ENCODE measurements at places on chromosomes 5 and 9.

DNA sequence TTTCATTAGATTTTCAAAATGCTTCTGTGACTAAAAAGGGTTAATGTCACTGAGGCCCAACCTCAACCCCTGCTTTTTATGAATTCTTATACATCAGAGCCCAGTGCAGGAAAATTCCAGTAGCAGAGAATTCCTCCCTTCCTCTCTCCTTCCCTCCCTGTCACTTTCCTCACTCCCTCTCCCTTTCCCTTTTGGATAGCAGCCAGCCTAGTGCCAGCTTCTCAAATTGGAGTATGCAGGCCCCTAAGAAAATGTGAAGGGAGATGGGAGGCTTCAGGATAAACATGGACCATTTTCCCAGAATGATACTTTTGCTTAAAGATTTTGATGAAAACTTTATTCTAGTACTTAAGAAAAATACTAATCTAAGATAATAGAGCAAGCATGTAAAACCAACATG is 507.4 kb downstream of the KDM4C start:
- no peak for DNase-seq

DNA sequence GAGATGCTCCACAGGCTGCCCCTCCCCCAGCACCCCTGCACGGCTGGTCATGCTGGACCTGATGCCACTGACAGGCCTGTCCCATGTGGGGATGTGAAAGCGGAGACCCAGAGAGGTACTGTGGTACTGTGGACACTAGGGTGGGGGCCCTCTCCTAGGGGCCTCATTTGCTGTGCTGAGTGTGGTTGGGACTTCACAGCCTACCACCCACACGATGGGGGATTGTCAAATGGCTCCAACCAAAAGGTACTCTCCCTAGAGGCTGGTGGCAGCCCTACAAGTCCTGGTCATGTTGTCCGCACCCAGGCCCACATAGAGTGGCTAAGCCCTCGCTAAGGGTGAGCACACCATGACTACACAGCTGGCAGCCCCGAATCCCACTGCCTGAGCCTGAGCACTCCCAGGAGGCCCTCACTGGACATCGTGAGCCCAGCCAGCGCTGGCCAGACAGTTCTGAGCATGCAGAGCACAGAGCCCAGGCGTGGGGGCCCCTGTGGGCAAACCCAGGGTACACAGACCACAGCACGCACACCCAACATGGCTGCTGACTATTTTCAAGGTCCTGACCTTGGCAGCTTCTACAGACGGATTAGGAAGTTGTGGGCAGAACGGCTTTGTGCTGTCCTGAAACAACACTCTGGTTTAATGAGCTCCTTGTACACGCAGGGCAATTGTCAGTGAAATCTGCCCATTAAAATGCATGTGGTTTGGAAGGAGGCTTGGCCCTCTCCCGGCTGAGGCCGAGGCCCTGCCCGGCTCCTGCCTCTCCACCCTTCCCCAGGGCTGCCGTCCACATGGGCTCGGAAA is 214.1 kb downstream of the HSPA4 start:
- no peak for DNase-seq

DNA sequence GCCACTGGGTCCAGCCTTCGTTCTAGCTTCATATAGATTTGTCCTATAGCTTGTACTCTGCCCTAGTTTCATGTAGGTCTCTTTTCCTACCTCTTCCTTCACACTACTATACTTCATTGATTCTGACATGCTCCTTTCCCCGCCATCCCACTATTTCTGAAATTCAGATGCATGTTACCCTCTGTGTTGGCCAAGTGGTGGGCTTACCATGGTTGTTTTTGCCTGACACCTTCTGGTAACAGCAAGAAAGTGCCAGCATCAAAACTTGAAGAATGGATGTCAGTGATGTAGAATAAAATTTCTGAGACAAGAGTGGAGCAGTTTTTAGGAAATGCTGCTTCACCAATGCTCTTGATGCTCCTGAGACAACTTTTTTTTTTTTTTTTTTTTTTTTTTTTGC is 19.5 kb upstream of the SERINC5 start:
- no peak for DNase-seq

GRCh38 chr5:67659288-67659687 is 462.7 kb upstream of the CD180 start:
- DNase-seq, result no peak

GRCh38 chr5:149220750-149221149 is 50.9 kb upstream of the AFAP1L1 start:
- DNase-seq, result no peak

DNA sequence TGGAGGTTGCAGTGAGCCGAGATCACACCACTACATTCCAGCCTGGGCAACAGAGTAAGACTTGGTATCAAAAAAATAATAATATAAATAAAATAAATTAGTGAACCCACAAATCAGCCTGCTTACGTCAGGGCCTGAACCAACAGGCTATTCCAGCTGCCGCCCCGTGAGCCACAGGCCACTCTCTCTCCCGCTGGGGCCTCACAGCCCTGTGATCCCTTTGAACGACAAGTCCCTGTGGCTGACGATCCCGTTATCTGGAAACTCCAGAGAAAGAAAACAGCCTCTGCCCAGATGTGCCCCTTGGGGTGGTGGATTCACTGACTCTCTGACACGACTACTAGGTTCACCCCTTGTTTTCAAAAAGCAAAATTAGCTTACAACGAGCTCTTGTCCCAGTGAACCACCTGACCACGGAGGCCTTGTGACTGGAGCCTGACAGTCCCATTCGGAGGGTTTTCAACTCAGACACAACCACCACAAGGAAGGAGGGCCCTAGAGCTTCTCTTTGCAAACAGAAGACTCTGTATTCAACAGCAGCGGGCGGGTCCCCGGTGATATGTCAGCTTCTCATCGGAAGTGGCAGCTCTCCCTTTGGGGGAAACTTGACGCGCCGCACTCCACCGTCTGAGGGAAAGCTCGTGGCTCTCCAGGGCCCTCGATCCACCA is 4.4 kb upstream of the DIPK1B start:
- no peak for DNase-seq

DNA sequence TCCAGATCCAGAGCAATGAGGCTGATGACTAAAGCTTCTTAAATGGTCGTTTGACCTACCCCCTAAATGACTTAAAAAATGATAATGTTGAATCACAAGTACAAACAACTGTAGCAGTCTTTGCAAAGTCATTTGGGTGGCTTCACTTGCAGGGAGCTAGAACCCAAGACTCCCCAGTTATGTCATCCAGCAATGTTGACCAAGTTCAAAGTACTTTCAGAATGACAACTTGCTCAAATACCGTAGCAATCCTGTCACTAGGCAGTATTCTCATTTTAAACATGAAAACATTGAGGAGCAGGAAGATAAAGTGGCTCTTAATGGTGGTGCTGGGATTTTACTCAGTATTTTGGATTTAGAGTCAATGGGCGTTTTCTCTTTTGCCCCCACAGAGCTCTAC is 1217.0 kb upstream of the DMAC1 start:
- no peak for DNase-seq

DNA sequence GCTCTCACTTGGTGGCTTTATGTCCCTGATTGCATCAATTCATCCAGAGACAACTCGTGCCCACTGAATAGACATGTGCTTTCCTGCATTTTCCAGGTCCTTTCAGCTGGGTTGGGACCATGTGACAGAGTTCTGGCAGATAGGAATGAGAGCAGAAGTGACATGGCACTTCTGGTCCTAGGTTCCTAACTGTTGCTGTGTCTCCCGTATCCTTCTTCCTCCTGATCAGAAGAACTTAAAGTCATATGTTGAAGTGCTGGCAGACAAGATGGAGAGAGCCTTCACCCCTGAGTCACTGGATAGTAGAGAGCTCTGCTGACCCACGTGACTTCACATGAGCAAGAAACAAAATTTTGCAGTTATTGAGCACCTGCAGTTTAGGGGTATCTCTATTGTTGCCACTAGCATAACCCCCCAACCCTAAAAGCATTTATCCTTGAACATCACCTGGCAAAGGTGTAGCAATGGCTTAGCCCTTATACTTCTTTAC is 80.0 kb downstream of the NREP start:
- no peak for DNase-seq

DNA sequence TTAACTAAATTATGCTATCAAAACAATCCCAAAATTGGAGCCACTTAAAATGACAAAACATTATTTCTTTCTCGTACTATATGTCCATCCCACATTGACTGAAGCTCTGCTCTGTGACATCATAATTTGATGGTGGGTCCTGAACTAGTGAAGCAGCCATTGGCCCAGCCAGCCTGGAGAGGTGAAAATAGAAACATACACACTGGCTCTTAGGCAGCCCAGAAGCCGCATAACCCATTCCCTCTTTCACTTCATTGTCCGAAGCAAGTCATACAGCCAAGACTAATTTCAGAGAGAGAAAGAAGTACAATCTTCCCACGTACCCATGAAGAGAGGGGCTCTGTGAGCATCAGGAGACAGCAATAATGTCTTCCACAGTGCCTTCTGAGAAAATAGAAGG is 342.5 kb downstream of the NFIB start:
- no peak for DNase-seq

DNA sequence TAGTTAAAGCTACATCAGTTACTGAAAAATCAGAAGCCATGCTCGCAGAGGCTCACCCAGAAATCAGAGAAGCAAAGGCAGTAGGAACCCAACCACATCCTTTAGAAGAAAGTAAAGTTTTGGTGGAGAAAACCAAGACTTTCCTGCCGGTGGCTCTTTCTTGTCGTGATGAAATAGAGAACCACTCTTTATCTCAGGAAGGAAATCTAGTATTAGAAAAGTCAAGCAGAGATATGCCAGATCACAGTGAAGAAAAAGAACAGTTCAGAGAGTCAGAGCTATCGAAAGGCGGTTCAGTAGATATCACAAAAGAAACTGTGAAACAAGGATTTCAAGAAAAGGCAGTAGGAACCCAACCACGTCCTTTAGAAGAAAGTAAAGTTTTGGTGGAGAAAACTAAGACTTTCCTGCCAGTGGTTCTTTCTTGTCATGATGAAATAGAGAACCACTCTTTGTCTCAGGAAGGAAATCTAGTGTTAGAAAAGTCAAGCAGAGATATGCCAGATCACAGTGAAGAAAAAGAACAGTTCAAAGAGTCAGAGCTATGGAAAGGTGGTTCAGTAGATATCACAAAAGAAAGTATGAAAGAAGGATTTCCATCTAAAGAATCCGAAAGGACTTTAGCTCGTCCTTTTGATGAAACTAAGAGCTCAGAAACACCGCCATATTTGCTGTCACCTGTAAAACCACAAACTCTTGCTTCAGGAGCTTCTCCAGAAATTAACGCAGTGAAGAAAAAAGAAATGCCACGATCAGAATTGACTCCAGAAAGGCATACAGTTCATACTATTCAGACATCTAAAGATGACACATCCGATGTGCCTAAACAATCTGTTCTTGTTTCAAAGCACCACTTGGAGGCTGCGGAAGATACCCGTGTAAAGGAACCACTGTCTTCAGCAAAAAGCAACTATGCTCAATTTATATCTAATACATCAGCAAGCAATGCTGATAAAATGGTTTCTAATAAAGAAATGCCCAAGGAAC is 47.2 kb downstream of the CMYA5 start:
- no peak for DNase-seq

DNA sequence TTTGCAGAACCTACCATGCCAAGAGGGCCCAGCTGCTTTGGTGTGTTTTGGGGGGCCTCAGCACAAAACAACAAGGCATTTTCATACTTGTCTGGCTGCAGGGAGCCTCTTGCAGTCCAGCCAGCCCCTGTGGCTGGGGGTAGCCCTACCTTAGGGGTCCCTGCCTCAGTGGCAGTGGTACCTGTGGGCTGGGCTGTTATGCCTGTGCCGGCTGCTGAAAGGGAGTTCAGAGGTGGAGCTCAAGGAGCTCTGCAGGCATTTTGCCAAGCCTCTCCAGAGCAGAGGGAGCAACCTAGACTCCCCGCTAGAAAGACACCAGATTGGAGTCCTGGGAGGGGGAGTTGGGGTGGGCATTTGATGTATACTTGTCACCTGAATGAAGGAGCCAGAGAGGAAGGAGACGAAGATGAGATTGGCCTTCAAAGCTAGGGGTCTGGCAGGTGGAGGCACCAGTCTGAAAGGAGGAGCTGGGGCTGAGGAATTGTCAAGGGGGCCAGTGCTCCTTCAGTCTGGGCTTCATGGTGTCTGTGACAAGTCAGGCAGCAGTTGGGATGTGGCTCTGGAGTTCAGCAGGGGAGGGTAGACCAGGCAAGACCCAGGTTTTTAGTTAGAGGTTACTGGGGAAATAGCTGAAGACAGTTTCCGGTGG is 1.5 kb downstream of the SHROOM1 start:
- no peak for DNase-seq

DNA sequence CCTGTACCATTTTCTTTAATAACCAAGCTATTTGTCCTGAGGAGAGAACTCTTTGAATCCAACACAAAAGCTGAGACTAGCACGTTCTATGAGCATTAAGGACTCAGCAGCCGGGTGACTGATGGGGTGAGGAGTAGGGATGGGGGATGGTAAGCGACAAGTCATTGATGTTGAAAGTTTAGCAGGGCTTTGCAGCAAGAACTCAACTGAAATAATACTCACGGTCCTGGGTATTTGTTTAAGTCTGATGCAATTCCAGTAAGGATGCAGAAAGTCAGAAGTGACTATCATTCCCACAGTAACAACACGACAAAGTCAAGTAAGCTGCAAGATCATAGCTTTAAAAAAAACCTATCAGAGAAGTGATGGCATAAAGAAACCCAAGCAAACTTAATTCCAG is 131.1 kb downstream of the ACTL7B start:
- DNase-seq, result no peak

DNA sequence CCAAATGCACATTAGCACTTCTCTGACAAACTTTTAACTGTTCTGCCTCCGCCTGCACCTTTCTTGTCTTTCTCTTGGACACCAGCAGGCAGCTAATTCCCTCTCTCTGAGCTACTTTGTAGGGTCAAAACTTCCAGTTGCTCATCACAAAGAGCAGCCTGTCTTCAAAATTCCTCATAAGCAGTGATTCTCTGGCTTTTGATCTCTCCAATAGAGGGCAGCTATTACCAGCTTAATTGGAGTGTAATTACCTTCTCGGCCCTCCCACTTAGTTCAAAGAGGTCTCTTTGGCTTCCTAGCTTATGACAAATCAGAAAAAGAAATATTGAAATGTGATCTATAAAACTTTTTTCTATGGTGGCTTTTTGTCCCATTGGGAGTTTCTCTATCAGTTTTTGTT is 43.6 kb upstream of the RAD23B start:
- DNase-seq, result no peak

DNA sequence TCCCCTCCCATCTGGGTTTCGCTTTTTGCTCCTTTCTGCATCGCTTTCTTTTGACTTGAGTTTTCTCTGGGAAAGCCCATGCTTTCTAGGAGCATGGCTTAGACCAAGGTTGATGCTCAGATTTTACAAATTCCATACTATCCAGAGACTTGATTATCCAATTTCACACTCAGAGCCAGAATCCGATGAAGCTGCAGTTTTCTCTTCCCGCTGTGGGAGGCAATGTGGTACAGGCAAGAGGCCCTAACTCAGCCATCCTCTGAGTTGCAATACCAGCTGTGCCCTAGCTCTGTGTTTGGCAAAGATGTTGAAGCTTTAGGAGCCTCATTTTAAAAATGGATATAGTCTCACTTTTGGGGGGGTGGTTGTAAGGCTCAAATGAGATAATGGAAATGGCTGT is 85.1 kb downstream of the BRINP1 start:
- DNase-seq, result no peak

Measured in amniotic stem cell (primary cell).